ENCODE measurements at places on chromosomes 16 and 17.

- peak; percentile 50 for DNase-seq
These were observed 76.6 kb downstream of the CMIP start for GRCh38 chr16:81521141-81521626.

GRCh38 chr16:52592778-52593177 lies 45.8 kb upstream of the TOX3 start:
- DNase-seq, result no peak

DNA sequence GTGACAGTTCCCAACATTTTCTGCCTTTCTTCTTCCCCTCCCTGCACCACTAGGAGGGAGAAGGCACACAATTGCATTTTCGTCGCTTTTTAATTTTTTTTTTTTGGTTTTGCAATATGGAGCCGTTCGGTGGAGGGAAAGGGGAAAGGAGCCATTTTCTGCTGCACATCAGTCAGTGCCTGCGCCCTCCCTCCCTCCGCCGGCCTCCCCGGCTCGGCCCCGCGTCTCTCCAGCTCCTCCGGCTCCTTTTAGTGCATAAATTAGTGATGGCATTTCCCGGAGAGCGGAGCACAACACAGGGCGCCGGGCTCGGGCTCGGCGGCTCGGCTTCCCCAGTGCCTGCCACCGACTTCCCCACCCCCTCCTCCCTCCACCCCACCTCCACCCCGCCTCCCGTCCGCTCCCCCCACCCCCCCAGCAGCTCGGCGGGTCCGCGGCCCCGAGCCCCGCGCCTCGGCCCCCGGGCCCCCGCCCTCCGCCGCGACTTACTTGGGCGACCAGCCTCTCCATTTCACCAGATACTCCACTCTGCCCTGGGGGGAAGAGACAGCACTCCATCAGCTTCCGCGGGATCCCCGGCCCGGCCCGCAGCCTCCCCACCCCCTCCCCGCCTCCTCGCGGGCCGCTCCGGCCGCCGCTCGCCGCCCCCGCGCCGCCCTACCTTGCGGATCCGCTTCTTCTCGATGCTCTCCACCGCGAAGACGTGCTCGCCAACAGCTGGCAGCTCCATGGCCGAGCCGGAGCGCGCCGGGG lies 542 bp downstream of the CBX4 start:
- no peak for DNase-seq

DNA sequence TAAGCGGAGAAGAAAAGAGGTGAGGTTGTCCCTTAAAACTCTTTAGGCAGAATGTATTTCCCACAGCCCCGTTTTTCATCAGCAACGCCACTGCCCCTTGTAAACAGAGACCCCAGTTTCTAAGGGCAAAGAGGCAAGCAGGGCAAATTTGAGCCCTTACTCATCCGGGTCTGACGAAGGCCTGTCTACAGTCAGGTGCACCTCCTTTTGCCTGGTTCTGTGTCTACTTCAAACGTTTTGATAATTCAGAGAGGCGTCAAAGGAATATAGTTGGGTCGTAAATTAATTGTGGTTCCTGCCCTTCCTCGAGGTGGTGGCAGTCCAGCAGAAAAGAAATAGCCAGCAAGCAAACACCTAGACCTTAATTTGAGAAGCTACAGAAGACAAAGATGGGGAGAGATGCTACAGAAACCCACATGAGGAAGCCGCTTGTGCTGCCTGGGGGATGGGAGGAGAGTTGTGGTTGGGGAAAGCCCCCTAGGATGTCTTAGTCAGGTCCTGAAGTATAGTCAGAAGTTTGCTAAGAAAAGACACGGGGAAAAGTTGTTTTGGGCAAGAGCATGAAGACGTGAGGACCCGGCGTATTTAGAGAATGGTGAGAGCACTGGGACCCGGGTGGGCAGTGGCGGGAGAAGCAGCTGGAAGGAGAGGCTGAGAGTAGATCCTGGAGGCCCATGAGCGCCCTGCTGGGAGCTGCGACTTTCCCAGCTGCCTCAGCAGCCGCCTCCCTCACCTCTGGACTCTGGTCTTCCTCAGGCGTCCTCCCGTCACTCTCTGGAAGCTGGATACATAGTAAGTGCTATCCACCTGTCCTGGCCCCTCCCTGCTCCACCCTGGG lies 2.4 kb downstream of the FBRS start:
- peak; percentile 65 for DNase-seq

DNA sequence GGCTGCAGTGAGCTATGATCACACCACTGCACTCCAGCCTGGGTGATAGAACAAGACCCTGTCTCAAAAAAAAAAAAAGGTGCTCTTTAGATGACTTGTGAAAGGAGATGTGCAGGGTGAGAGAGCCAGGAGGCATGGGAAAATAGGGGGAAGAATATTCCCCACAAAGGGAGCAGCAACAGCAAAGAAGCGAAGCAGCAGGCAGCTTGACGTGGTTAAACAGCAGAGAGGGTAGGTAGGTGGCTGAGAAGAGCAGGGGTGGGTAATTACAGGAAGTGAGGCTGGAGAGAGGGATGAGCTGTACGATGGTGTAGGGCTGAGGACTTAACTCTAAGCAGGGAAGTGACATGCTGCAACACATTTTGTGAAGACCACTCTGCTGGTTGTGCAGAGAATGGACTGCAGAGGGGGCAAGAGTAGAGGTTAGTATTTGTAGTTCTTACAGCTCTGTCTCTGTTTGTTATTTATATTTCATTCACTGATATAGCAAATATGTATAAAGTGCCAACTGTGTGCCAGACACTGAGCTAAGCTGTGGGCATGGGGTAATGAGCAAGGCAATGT lies 1.6 kb downstream of the HEATR3 start:
- no peak for DNase-seq

GRCh38 chr16:12685806-12686205 lies 117.9 kb downstream of the CPPED1 start:
- DNase-seq, result no peak

GRCh38 chr16:74586948-74587347 lies 20.0 kb downstream of the GLG1 start:
- no peak for DNase-seq

GRCh38 chr17:17345294-17345597 lies 42.1 kb downstream of the NT5M start:
- DNase-seq, result no peak

DNA sequence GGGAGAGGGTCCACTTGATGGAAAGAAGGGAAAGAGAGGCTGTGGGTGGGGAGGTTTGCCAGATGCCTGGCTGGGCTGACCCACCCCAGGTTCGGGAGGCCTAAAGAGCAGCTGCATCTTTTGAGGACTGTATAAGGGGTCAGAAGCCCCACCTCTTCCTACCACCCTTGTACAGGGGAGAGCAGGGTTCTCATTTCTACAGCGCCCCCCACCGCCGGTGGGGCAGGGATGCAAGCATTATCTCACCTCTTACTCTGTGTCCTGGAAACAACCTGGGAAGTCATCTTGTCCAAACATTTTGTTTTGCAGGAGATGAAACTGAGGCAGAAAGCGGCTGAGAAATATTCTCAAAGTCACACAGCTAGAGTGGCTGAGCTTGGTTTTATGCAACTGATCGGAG lies 22.5 kb upstream of the CCDC182 start:
- no peak for DNase-seq

- DNase-seq, result no peak
These were observed 176.2 kb upstream of the FAM20A start for GRCh38 chr17:68777243-68777855.

- no peak for DNase-seq
These were observed 72.9 kb downstream of the CYTH1 start for GRCh38 chr17:78709119-78709681.

- DNase-seq, result no peak
These were observed 46.6 kb upstream of the SLC38A10 start for GRCh38 chr17:81341516-81342268.

GRCh38 chr17:5785867-5786509 lies 201.7 kb upstream of the NLRP1 start:
- DNase-seq, result no peak

DNA sequence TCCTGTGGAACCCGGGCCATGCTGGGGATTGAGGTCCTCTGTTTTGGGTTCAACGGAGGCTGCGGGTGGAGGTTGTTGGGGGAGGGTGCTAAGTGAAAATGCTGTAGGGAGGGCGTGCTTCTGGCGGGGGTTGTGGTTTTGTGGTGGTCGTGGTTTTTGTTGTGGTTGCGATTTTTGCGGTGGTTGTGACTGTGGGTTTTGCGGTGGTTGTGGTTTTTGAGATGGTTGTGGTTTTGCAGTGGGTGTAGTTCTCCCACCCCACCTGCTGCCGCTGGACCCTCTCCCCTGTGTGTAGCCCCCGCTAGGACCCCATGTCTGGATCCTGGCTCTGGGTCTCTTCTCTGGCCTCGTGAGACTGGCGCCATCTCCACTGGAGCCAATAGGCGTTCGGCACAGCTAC lies 4.9 kb upstream of the SSTR5 start:
- no peak for DNase-seq

DNA sequence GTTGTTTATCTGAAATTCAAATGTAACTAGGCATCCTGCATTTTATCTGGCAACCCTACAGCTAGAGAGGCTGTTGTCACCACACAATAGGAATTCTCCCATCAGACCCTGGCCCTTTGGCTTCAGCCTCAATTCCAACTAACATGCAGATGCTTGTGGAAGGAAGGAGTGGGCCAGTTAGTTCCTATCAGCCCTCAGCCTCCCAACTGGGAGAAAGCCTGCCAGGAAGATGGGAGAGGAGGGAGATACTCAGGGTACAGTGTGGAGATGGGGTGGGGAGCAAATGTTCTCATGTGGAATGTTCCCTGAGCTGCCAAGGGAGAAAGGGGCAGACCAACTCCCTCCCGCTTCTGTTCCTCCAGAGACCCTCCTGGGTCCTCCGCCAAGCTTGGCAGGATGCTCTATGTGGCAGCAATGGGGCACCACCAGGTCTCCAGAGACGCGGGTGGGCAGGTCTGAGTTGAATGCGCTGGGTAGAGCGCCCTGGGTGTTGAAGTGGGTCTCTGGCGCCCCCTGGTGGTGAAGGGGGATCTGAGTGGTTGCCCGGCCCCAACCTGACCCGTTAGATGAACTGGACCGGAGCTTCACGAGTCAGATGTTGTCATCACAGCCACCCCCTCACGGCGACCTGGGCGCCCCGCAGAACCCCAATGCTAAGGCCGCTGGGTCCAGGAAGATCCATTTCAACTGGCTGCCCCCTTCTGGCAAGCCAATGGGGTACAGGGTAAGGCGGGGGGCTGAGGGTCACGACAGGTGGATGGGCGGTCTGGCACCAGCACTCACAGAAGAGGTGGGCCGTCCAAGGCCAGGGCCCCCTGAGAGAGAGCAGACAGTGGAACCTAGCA lies 15.2 kb downstream of the GALK1 start:
- peak; percentile 91 for DNase-seq

- DNase-seq, result no peak
These were observed 14.7 kb upstream of the CDH1 start for GRCh38 chr16:68722119-68723024.

DNA sequence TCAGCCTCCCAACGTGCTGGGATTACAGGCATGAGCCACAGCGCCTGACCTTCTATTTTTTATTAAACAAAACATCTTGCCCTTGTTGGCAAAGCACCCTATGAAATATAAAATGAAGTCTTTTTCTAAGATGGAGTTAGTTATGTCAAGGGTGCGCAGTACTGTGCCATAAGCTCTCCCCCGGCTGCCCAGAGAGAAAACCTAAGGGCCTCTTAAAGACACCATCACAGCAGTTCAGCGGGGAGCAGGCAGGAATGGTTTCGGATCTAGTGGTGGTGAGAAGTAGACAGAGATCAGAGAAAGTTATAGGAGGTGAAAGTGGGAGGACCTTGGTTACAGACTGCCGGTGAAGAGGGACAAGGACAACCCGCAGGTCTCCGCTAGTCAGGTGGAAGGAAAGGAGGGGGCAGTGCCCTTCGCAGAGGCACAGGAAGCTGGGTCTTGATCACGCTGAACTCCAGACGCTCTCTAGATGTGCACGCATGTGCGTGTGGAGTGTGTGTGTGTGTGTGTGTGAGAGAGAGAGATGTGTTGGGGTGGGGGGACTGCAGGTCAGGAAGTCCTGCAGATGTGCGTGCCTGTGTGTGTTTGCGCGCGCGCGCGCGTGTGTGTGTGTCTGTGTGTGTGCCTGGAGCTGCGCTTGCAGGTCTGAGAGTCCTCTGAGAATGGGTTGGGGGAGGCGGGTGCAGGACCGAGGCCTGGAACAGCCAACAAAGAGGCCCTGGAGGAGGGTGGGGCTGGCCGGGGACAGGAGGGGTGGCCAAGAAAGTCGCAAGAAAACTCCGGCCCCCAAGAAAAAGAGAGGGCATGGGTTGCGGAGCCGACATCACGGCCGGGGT lies 748 bp upstream of the CMTM3 start:
- DNase-seq, result no peak

Measured in stimulated activated CD8-positive, alpha-beta memory T cell treated with anti-CD3 and anti-CD28 coated beads, Interleukin-7, amount 100 ng/mL, for 24 hours (primary cell).